ENCODE measurements at places on chromosomes 4 and X.

GRCh38 chr4:71383984-71384383, 45.2 kb downstream of the SLC4A4 start:
- DNase-seq: no peak

GRCh38 chr4:33268776-33269175, 2548.6 kb downstream of the PCDH7 start:
- no peak for DNase-seq

DNA sequence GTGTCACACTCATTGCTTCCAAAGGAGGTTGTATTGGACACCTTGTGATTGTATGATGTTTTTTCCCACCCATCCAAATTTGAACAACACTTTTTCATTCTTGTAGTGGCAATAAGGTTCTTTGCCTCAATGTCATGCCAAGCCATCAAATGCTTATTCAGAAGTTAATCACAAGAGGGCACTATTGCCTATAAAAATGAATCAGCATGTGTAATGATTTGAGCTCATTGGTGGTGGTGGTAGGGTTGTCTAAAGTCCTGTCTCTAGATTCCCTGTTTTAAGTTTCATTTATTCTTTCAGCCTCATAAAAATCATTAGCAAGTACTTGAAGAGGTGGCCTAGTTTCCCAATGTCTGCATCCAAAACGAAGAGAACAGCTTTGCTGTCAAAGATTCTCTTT, 37.0 kb downstream of the IRS4 start:
- DNase-seq: no peak

DNA sequence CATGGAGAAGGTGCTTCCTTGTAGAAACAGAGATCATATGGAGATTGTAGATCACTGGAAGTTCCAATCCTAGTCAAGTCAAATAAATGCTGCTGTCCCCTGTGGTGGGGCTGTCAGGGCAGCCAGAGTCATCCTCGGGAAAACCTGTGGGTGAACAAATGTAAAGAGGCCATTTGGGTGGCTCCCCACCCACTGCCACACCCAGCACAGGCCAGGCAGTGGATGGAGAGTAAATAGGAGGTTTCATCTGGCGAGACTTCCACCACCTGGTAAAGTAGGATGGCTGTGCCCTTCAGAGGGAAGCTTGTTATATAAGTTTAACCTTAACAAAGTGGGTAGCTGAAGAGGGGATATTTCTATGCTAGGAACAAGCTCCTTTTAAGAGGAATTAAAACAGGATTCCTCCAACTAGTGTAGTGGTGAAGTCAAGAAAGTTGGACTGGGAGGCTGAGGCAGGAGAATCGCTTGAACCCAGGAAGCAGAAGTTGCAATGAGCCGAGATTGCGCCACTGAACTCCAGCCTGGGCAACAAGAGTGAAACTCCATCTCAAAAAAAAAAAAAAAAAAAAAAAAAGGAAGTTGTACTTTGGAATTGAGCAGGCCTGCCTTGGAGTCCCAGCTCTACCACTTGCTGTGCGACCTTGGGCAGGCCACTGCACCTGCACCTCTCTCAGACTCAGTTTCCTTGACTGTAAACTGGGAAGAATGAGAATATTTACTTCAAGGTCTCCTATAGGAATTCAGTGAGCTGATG, 273.7 kb downstream of the PTTG2 start:
- no peak for DNase-seq
